ENCODE measurements at places on chromosomes 5 and 9. TPM values are rescaled to one million over a fixed set of nuclear protein-coding genes. Genes with fewer than 3 reads are reported as not detected.

S1PR3 gene
- 0.19 TPM for polyA plus RNA-seq

FRRS1L gene
- polyA plus RNA-seq = 37.6 TPM

FRMD3 gene
- 5.1 TPM for polyA plus RNA-seq

FIBCD1 gene
- polyA plus RNA-seq = not detected

CTSV gene
- not detected for polyA plus RNA-seq

ADAMTS6 gene
- 0.08 TPM for polyA plus RNA-seq

CRHBP gene
- polyA plus RNA-seq = 9.1 TPM

FGF10 gene
- polyA plus RNA-seq = not detected

WDR5 gene
- polyA plus RNA-seq = 1.7 TPM

DEPDC1B gene
- polyA plus RNA-seq = not detected

TXNDC8 gene
- not detected for polyA plus RNA-seq

IL3 gene
- polyA plus RNA-seq = not detected

SH2D3C gene
- polyA plus RNA-seq = 1.3 TPM

ACOT12 gene
- not detected for polyA plus RNA-seq

TMEM171 gene
- 3.5 TPM for polyA plus RNA-seq

NRG2 gene
- polyA plus RNA-seq = 0.73 TPM

LCN15 gene
- not detected for polyA plus RNA-seq

HTR1A gene
- not detected for polyA plus RNA-seq

ACTBL2 gene
- not detected for polyA plus RNA-seq

BASP1 gene
- 4.6 TPM for polyA plus RNA-seq

GNA14 gene
- 7.1 TPM for polyA plus RNA-seq

PFN3 gene
- not detected for polyA plus RNA-seq

PLPPR1 gene
- 1.2 TPM for polyA plus RNA-seq

RETREG1 gene
- polyA plus RNA-seq = 400 TPM

NR5A1 gene
- polyA plus RNA-seq = not detected

ADRA1B gene
- not detected for polyA plus RNA-seq

PRSS3 gene
- 26.2 TPM for polyA plus RNA-seq

PTAR1 gene
- 47.4 TPM for polyA plus RNA-seq

CER1 gene
- not detected for polyA plus RNA-seq

FBXW11 gene
- 16.0 TPM for polyA plus RNA-seq

CCNJL gene
- 0.36 TPM for polyA plus RNA-seq

PLPP7 gene
- polyA plus RNA-seq = 5.1 TPM

SLC25A2 gene
- polyA plus RNA-seq = not detected

CHSY3 gene
- 4.9 TPM for polyA plus RNA-seq

EQTN gene
- polyA plus RNA-seq = 15.1 TPM

SPRY4 gene
- polyA plus RNA-seq = 0.20 TPM

SV2C gene
- 53.8 TPM for polyA plus RNA-seq

RBM18 gene
- 53.0 TPM for polyA plus RNA-seq

CD74 gene
- polyA plus RNA-seq = 53.5 TPM

SLC6A7 gene
- polyA plus RNA-seq = 0.65 TPM

BRINP1 gene
- polyA plus RNA-seq = 38.1 TPM

CDC20B gene
- not detected for polyA plus RNA-seq

EPB41L4B gene
- 0.90 TPM for polyA plus RNA-seq

Measured in Purkinje cell (primary cell).